ENCODE measurements at places on chromosomes 1 and 21. TPM values are rescaled to one million over a fixed set of nuclear protein-coding genes. Genes with fewer than 3 reads are reported as not detected.

GRCh38 chr1:78092643-78093042 is 46.9 kb downstream of the GIPC2 start:
- no peak for DNase-seq

DNA sequence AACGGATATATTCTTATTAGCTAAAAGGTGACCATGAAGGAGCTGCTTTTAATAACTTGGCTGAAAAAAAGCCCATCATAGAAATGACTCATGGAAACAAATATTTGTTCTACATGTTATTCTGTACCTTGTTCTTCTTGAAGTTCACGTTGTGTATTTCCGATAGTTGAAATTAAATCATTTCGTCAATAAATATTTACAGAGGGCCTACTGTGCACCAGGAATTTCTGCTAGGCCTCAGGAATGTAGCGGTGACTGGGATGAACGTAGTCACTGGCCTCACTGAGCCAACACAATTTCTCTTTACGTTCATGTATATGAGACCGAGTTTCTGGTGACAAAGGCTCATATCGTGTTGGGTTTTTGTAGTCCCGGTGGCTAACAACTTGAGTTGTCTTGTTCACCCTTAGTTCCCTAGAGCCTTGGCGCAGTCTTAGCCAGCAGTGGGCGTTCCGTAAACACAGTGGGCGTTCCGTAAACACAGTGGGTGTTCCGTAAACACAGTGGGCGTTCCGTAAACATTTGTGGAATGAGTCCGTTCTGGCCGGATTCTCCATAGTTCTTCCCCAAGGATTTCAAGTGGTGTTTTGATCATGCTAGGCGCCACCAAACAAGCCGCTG is 53.2 kb upstream of the VAMP3 start:
- DNase-seq, result no peak

DNA sequence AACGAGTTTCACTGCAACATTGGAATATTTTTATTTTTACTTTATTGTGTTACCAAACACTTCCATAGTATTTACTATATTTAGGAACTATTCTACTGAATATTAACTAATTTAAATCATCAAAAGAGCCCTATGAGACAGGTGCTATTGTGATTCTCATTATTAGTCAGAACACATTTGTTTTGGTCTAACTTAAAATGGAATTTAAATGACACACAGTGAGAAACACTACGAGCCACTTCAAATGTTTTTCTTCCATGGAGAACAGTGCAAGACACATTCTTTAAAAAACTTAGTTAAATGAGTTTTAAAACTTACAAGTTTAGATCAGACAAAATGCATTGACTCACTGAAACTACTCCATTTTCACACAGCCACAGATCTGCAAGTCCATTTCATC is 6.6 kb upstream of the TRAF3IP3 start:
- no peak for DNase-seq

DNA sequence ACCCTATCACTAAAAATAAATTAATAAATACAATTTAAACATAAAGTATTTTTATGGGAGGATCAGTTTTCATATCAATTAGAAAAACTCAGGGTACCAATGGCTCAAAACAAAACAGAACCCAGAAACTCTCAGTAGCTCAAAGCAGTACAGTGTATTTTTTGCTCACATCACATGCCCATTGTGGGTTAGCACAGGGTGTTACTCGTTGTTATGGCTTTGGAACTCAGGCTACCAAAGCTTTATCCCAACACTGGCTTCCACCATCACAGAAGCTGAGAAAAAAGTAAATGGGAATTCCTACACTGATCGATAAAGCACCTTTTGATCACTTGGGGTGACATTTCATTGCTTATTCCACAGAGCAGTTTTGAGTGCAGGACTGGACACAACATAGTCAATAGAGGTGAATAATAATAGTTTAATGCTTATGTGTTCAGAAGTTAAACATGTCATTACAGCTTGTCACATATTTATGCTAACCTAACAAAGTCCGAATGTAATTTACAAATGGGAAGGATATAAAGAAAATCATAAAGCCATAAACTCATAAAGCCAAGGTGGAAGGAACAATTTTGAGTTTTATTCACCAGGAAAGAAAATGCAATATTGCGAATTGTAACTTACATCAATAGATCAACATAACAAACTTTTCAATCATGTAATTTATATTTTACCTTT is 484.5 kb upstream of the TMPRSS15 start:
- DNase-seq, result no peak

DNA sequence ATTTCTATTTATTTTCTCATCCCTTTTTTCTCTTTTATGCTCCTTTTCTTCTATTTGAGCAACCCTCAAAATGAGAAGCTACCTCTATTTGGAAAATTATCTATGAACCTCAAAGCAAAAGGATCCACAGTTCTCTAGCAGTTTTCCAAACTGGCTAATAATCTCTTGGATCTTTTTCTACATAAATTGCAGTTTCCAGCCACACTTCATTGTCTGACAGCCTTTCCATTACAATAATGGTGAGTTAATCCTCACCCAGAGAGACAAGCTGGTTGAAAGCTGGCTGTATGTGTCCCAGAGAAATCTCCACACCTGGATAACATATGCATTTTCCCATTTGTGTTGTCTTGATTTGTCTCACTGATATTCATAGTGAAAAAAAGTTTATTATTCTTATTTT is 16.5 kb upstream of the HSD17B7 start:
- DNase-seq, result no peak

Gene RGS4
- total RNA-seq, result 0.23 TPM

Gene AJAP1
- not detected for total RNA-seq

Gene GPR37L1
- total RNA-seq, result 0.07 TPM

Gene MFAP2
- 20.5 TPM for total RNA-seq

Gene UQCRH
- 277 TPM for total RNA-seq

Gene TRIM33
- total RNA-seq, result 28.7 TPM

Gene CD84
- total RNA-seq, result not detected
